Effector memory CD4-positive, alpha-beta T cell (primary cell): ENCODE measurements at places on chromosomes 16 and 17.

DNA sequence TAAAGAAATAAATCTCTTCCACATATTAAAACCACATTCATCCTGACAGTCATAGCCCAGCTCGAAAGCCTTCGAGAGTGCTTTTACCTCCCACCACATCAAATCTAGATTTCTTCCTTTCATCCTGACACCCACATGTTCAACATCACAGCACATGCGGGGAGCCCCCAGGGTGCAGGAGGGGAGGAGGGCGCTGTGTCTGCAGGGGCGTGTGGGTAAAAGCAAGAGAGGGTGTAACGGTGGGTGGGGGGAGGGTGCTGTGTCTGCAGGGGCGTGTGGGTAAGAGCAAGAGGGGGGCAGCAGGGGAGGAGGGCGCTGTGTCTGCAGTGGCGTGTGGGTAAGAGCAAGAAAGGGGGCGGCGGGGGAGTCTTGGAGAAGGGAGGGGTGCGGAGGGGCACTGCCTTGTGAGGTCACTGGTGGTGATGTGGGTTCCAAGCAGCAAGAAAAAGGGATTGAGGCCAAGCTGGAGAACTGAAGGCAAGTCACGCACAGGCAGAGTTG, 34.7 kb downstream of the ADCY9 start:
- no peak for DNase-seq

GRCh38 chr17:75721463-75722011, 278 bp downstream of the ITGB4 start:
- no peak for DNase-seq

GRCh38 chr17:44608727-44609435, 47.4 kb upstream of the MEIOC start:
- no peak for DNase-seq

DNA sequence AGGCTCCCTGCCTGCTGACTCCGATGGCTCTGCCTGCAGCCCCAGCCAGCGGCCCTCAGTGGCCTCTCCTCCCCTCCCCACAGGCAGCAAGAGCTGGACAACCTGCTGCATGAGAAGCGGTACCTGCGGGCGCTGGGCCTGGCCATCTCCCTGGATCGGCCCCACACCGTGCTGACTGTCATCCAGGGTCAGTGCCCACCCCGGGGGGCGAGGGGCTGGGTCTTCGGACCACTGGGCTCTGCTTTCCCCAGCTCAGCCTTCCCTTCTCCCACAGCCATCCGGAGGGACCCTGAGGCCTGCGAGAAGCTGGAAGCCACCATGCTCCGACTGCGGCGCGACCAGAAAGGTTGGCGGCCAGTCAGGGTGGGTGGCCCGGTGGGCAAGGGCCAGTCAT, 3.4 kb downstream of the NOXO1 start:
- no peak for DNase-seq

- DNase-seq = no peak
Observed at GRCh38 chr16:79303959-79304387, 296.6 kb downstream of the MAF start.

DNA sequence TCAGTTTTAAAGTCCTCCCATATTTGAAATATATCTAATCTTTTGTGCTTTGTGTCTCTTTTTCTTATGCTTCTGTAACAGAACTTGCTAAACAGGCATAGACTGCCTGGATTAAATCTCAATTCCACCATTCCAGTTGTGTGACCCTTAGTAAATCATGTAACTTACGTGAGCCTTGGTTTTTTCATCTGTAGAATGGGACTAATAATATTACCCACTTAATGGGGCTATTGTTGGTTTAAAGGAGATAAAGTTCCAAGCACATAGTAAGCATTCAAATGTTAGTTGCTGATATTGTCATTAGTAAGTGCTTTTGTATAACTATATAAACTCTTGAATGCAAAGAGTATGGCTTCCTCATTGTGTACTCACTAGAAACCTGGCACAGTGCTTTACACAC, 5.9 kb upstream of the VWA3A start:
- no peak for DNase-seq

GRCh38 chr17:71500761-71501555, 619.9 kb upstream of the SOX9 start:
- no peak for DNase-seq
